ENCODE measurements at places on chromosomes 12 and 14.

GRCh38 chr12:64649487-64649886, 39.2 kb downstream of the RASSF3 start:
- no peak for DNase-seq

DNA sequence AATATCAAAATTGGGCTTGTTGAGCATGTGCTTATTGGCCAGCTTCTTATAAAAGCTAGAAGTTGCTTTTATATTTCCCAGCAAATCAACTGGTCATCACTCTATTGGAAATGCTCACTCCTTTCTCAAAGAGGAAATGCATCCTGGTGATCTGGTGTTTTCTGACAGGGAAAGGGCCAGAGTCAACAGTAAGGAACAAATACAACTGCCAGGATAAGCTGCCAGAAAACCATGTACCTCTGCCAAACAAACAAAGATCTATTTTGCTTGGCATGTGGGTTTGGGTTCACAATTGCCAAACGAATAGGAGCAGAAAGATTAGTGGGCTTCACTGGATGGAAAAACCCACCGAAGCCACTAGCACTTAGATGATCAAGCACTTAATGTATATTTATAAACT, 126.9 kb upstream of the PDZRN4 start:
- no peak for DNase-seq

DNA sequence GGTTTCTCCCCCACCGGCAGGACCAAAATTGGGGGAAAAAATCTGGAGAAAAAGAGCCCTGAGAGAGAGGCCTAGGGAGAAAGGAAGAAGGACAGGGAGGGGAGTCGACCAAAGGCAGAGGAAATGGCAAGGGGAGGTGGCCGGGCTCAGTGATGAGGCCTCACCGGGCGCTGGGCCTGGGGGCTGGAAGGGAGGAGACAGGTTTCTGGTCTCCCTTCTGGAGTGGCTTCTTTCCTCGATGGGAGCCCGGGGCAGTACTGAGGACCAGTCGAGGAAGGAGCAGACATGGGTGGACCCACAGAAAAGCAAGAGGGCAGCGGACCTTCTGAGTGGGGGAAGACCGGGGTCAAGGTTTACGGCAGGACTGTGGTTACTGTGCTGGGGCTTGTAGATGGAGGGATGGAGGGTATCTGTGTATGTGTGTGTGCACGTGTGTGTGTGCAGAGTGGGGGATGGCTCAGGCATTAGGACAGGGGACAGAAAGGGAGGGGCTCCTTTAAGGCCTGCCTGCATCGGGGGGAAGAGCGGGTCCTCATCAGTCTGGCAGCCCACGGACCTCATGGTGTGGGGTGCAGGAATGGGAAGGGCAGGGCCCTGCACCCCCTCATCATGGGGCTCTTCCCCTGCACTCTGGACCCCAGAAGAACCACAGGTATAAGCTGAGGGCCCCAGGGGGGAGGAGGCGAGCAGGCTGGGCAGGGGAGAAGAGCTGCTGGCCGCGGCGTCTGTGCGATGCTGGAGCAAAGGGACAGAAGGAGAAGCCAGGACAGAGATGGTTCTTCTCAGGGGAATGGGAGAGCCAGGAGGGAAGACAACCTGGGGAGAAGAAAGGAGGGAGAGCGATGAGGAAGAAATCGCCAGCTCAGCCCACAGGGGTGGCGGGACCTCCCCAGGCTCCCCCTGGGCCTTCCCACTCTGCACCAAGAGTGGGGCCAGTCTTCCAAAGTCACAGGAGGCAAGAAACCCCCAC, 15.1 kb upstream of the RPLP0 start:
- no peak for DNase-seq

DNA sequence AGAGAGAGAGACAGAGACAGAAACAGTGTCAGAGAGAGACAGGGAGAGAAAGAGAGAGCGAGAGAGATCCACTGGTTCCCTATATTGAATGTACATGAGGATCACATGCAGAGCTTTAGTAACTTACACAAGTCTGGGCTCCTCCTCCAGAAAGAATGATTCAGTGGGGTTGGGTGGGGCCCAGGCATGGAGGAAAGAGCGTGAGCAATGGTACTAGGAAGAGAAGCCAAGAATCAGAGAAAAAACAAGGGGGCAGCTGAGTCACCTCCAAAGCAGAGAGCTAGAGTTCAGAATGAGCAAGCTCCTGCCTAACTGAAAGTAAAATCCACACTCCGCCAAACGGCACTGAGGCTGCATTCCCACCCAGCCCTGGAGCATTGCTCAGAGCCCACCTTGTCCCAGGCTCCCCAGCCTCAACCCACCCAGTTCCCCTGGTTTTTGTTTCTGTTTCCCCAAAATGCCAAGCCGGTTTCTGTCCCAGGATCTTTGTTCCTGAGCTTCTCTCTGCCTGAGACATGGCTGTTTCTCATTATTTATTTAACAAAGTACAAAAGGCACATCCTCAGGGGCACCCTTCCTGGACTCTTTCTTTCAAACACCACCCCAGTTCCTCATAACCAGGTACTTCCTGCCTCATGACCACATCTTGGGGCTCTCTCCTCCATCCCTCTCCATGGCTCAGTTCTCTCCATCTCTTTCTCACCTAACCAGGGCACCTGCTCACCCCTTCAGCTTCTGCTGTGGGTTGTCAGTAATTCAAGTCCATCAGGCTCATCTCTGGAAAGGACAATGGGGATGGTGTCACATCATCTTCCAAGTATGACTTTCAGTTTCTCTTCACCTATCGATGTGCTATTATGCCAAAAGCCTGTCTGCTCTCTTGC, 670.3 kb upstream of the TBX3 start:
- peak; percentile 95 for DNase-seq

- DNase-seq: no peak
These were observed 13.2 kb downstream of the OR6S1 start for GRCh38 chr14:20628063-20628854.

DNA sequence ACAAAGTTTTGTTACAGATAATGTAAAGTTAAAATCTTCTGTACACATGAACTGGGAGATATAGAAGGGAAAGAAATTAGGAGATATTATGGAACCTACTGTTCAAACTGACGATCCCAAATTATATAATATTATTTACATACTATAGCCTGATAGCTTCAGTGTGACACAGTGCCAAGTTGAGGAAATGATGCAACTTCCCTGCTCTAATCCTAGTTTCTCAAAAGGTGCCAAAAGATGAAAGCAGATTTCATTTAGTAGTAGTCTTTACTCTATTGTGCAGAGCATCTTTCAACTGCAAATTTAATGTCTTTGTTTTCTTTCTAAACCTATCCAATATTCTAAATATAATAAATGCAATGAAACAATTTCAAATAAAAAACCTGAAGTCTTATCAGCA, 46.9 kb downstream of the COCH start:
- DNase-seq: no peak

DNA sequence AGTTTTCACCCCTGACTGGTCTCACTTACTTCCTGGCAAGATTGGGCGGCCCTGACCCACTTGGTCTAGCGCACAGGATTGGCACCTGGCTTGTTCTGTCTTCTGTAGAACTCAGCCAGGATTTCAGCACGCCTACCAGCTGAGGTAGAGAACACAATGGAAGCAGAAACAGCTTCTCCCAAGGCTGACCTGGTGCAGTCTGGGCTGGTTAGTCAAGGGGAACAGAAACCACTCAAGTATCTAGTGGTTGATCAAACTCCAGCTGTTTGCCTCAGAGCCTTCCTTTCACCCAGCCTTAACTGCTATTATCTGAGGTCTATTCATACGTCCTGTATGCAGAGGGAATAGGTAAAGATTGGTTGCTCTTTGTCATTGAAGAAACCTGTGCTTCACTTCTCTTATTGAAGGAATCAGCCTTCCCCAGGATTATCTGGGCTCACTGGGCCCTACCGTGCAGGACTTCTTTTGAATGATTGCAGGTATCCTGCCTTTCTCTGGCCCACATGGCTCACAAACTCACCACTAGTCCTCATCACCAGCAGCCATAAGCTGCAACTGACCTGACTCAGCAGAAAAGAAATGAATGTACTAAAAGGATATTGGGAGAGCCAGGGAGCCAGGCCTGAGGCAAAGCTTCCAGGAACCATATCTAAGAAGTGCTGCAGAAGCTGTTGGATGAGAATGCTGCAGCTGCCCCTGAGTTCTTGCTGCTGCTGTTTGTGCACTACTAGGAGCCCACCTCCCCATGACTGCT, 2.5 kb upstream of the PLEKHD1 start:
- no peak for DNase-seq

GRCh38 chr14:49447540-49448107, 138.6 kb downstream of the RPS29 start:
- no peak for DNase-seq

- DNase-seq: no peak
These were observed 81.9 kb downstream of the CFAP54 start for GRCh38 chr12:96571101-96571862.

GRCh38 chr14:61599942-61600341, 95.4 kb upstream of the HIF1A start:
- DNase-seq: no peak

GRCh38 chr12:22856178-22856577, 231.2 kb downstream of the ETNK1 start:
- no peak for DNase-seq

- no peak for DNase-seq
These were observed 14.1 kb upstream of the SERPINA6 start for GRCh38 chr14:94337274-94337673.

DNA sequence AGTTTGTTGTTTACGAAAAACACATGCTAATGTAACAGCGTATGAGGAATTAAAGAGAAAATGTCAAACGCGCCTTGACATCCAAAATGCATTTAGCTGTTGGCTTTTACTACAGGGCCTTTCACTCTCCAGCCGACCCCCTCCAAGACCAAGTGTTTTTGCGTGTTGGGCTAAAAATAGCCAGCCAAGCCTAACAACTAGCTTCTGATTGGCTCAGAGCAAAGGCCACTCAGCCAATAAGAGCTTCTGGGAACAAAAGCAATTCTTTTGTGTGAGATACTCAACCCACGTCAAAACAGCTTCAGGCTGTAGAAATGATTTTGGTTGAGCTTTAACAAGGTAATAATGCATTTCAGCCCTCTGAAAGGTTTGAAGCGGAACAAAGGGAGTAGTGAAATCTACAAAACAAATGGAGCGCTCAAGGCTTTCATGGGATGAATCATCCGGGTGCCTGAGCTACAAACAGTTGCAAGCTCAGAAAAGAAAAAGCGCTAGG, 198.7 kb upstream of the DCN start:
- DNase-seq: no peak

DNA sequence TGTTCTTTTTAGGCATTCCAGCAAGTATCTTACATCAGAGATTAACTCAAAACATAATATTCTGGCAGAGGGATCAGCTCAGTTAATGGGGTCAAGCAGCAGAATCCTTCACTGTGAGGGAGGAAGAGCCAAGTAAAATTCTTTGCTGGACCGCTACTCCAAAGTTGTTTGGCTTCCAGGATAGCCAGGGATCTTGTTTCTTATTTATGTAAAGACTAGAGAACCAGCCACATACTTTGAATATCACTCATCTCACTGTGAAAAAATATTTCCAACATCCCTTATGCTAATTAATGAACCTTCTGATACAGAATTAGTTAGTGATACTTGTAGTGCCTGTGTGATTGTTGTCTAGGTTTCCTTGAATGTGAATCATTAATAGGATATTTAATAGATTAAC, 94.2 kb downstream of the PLEKHA5 start:
- DNase-seq: no peak

DNA sequence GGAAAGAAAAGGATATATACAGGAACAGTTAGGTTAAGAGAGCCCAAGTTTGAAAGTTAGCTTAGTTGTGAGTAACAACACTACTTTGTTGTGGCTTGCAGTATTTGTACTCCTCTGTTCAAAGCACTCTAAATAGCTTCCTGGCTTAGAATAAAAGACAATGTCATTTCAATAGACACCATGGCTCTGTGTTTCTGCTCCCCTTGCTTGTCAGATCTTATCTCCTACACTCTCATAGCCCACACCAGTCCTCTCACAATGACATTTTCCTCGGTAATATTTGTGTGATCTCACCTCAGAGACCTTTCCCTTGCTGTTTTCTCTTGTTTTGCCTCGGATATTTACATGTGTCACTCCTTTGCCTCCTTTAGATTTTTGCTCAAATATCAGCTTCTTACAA, 418.4 kb downstream of the MDGA2 start:
- no peak for DNase-seq

GRCh38 chr12:47863985-47864384, 40.8 kb downstream of the VDR start:
- DNase-seq: no peak

GRCh38 chr14:65948302-65948701, 535.8 kb downstream of the FUT8 start:
- DNase-seq: no peak

- no peak for DNase-seq
These were observed 16.2 kb downstream of the CCDC62 start for GRCh38 chr12:122790393-122791075.

GRCh38 chr14:52412426-52412825, 98.3 kb downstream of the PTGER2 start:
- DNase-seq: no peak

DNA sequence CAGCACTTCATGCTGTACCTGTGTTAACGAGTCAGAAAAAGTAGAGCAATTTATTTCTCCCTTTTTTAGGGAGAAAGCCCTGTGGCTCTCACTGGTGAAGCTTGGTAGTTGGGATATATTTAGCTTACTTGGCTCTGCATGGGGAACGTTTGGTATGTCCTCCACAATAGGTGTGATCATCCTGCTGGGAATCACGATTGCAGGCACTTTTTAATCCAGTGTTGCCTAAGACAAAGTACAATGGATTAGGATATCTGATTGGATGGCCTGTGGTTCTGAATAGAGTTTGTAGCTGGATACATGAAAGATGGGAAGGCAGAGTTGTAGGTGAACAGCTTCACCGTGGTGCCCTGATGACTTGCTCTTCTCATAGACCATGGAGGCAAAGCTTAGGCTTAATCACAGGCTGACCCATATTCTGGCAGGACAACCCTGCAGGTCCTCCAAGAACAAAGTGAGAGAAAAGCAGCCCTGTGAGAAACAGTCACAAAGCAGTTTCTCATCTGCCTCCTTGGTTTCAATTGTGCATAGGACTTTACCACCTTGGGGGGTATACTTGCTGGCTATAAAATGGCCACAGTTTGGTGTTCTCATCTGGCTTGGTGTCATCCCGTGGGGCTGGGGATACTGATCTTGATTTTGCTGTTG, 7.5 kb downstream of the RESF1 start:
- no peak for DNase-seq

DNA sequence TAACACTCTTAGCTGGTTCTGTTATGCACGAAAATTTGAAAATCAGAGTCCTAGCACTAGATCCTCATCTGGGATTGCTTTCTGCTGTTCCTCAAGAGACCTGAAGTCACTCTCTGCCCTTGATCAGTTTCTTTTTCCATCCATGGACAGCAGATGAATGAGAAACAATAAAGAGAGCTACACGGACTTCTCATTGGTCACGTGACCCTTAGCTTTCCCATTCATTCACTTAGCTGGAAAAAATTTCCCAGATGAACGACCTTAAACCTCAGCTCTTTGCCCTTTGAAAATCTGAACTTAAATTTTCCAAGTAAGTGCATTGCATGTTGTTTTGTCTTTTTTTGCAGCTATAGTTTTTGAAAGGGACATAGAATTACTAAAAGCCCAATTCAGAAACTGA, 27.2 kb upstream of the RGS6 start:
- no peak for DNase-seq

GRCh38 chr14:77098529-77099353, 683 bp downstream of the CIPC start:
- peak; percentile 93 for DNase-seq

GRCh38 chr12:24479131-24479530, 469.8 kb downstream of the BCAT1 start:
- no peak for DNase-seq

GRCh38 chr12:99128246-99128802, 483.2 kb downstream of the APAF1 start:
- DNase-seq: no peak

- DNase-seq: peak; percentile 87
These were observed 2.3 kb upstream of the KRT6A start for GRCh38 chr12:52495389-52495788.

- DNase-seq: peak; percentile 34
These were observed 55.2 kb downstream of the SPTB start for GRCh38 chr14:64824471-64824870.
